ENCODE measurements at places on chromosomes 1 and 21.

- no peak for DNase-seq
These were observed 108.2 kb downstream of the LTN1 start for GRCh38 chr21:28884481-28884880.

DNA sequence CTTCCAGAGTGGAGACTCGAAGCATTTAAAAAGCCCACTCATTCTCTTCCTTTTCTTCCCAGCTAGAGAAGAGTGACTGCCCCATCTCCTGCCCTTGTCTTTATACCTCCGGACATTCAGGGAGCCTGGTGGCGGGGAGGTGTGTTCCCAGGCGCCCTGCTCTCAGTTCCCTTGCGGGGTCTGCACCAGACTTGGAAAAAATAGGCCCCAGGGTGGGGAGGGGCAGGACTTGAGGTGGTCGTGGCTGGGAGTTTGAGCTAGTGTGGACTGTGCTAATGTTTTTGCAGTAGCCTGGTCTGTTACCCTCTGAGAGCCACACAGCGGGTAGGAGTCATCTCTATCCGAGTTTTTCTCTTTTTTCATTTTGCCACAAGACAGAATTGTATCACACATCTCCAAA is 139.1 kb downstream of the PEX14 start:
- no peak for DNase-seq

DNA sequence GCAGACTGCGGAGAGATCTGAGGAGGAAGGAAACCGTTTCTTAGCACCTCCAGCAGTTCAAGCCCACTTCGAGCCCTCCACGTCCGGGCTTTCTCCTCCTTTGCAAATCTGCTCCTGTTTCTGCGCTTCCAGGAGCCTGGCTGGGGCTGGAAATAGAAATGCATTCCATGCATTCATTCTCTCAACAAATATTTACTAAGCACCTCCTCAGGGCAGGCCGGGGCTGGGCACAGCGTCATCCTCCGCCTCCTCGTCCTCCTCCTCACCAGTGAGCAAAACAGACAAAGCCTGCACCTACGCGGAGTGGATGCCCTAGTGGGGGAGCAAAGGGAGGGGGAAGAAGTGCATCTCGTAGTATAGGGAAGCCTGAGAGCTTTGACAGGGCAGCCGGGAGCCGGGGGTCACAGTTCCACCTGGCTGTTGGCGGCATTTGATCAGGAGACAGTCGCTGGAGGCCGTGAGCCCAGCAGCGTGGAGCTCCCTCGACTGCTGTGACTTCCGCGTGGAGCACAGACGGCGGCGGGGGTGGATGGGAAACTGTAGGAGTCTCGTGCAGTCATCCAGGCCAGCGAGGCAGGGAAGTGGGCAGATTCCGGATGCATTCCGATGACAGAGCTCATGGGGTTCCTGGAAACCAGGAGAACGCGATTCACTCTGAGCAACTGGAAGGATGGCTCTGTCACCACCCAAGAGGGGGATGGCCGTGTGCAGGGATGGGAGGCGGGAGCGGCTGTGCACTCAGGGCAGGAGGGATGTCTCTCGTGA is 93.5 kb downstream of the SIK1 start:
- peak; percentile 67 for DNase-seq

DNA sequence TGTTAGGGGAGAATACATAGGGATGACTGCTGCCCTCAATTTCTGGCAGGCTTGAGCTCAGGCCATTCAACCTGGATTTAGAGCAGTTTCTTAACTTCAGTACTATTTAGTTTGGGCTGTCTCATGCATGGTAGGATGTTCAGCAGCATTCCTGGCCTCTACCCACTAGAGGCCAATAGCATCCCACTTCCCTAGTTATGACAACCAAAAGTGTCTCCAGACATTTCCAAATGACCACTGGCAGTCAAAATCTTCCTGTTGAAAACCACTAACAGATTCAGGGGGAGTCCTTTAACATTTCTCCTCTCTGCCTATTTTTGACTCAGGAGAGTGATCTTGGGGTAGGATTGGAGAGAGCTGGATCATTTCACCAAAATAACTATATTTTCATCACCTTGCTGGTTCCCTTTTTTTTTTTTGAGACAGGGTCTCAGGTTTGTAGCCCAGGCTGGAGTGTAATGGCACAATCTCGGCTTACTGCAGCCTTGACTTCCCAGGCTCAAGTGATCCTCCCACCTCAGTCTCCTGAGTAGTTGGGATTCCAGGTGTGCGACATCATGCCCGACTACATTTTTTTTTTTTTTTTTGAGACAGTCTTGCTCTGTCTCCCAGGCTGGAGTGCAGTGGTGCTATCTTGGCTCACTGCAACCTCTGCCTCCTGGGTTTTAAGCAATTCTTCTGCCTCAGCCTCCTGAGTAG is 8.7 kb downstream of the GNAT2 start:
- DNase-seq: no peak

DNA sequence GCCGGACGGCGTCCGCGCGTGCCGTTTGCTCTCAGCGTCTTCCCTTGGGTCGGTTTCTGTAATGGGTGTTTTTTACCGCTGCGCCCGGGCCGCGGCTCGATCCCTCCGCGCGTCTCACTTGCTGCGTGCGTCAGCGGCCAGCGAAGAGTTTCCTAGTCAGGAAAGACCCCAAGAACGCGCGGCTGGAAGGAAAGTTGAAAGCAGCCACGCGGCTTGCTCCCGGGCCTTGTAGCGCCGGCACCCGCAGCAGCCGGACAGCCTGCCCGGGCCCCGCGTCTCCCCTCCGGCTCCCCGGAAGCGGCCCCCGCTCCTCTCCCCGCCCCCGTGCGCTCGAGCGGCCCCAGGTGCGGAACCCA is 159.8 kb downstream of the RUNX1 start:
- DNase-seq: peak; percentile 78

DNA sequence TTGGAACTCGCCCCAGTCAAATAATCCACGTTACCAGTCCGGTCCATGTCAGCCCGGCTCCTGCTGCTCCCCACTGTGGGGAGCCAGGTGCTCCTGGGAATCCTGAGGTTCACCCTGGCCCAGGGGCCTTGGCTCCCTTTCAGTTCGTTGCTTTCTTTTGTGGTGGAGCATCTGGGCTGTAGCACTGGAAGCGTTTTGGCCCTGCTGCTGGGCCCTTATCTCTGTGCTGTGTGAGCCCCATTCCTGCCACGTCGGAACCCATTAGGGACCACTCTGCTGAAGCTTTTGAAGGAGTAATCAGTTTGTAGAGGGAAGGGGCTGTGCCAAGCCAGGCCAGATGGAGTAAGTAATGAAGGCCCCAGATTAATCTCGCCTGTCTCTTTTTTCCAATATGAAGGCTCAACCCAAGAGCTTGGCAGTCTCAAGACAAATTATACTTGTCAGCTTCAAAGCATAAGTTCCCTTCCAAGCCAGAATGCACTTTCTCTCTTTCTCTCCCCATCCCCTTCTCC is 82.3 kb downstream of the PGM1 start:
- peak; percentile 94 for DNase-seq

DNA sequence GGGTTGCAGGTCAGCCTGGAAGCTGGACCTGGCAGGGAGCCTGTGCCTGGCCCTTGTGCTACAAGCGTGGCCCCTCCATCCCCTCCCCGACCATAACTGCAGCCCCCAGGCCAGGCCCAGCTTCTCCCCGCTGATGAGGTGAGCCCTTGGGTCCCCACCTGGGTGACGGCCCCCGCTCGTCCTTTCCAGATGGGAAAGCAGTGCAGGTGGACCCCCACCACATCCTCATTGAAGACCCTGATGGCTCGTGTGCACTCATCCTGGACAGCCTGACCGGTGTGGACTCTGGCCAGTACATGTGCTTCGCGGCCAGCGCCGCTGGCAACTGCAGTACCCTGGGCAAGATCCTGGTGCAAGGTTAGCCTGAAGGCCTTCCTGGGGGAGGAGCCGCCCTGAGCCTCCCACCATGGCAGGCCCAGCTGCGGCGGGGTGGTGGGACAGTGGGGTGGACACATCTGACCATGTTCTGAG is 56.9 kb downstream of the TRIM11 start:
- no peak for DNase-seq

GRCh38 chr1:61083807-61084440 is 1.6 kb downstream of the NFIA start:
- DNase-seq: peak; percentile 67

- DNase-seq: no peak
These were observed 7.2 kb downstream of the TRAPPC3 start for GRCh38 chr1:36142121-36142520.

DNA sequence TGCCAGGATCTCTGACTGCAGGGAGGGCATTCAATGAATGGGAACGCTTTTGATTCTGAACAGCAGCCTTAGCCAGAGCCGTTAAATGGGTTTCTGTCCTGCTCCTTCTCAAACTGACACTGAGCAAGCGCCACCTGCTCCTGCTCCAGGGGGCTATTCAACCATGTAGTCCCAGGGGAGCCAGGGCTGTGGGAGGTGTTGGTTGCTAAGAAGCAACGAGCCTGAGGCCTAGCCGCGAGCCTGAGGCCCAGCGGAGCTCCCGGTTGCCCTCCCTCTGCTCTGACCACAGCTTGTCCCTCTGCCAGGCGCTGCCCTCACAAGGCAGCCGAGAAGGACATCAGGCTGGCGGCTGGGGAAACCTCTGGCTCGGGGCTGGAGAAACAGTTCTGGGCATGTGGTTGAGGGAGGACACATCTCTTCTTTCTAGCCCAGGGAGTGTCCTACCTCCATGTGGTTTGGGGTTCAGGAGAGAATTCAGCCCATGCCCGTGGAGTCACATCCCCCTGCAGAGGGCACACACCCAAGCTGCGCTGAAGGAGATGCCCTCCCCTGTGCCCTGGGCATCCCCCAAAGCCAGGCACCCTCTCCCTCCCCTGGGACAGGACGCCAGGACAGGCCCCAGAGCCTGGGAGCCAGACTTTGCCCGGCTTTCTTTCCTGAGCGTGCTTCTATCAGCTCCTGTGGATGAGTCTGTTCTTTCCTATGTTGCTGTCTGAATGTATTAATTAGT is 18.0 kb downstream of the PCP4 start:
- DNase-seq: no peak

DNA sequence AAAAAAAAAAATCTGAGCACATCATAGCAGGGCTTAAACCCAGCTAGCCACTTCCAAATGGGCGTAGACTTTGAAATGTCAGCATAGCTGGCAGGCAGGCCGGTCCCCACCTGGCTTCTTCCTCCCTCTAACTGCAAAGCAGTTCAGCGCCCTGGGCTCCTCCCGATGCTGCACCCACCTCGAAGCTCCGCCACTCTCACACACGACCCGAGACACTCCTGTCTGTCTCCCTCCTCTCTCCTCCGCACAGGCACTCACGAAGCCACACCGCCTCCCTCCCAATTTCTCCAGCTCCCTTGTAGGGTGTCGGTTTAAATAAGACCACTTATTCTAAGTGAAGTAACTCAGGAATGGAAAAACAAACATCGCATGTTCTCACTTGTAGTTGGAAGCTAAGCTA is 301.3 kb downstream of the NPHP4 start:
- no peak for DNase-seq

DNA sequence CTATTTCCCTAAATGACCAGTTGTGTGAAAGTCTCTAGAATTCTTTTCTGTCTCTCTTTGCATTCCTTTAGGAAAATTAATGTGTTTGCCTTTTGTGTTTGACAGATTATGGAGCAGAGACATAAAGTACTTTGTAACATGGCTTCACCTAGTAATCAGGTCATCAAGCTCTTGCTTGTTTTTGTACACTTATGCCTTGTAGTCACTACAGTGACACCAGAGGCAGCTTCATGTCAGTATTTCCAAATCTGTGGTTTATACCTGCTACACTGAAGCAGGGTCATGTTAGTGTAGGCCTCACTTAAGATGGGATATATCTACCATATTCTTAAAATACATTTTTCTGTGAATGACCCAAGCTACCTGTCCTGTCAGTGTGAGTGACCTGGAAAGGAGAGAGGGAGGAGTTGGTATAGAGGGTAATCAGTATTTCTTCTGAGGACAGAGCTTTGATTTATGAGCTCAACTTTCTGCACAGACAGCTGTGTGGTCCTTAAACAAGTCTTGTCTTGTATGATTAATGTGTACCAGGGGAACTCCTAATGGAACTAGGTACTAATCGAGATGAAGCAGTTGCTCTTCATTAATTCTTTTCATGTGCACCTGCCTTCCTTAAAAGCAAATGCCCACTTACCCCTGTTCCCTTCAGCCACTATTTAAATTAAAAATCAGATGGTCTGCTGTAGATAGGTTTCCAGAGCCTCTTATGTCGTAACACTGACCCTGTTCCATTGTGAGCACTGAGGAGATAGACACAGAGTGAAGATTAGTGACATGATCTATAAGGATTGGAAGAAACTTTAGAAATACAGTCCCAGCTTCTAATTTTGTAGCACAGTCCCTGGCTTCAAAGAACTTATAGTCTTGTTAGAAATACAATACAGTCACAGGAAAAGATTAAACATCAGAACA is 45.7 kb downstream of the MACO1 start:
- no peak for DNase-seq

DNA sequence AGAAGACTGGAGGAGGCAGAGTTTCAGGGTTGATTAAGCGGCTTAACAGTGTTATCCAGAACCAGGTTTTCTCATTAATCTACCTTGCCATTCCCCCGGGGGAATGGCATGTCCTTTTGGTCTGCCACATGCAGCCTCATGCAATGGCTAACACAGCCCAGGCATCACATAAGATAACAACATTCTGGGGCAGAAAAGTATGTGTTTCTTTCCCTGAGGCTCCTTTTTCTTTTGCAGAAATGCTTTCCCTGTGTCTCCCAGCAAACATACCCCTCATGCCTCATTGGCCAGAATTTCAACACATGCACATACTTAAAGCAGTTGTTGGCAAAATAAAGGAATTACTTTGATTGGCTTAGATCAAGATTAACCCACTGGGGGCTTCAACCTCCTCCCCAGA is 98.6 kb downstream of the OMA1 start:
- DNase-seq: no peak

- DNase-seq: no peak
These were observed 4.7 kb downstream of the C1orf35 start for GRCh38 chr1:228098323-228098931.

- DNase-seq: no peak
These were observed 817.9 kb downstream of the BRINP3 start for GRCh38 chr1:189659731-189660130.

DNA sequence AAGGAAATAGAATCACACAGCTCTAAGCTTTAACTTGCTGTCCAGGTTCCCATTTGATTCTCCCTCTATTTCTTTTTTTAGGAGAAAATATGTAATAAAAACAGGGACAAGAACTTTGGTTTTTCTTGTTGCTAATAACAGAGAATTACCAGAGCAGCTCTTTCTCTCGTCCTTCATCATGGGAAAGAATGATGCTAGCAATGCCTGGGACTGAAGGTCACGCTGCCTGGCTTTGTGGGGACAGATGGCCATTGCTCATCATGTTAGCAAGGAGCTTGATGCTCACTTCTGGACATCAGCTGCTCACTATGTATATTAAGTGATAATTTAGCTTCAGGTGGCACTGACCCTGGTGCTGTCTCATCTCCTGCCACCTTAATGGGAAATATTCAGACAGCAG is 77.3 kb upstream of the AKT3 start:
- DNase-seq: no peak

DNA sequence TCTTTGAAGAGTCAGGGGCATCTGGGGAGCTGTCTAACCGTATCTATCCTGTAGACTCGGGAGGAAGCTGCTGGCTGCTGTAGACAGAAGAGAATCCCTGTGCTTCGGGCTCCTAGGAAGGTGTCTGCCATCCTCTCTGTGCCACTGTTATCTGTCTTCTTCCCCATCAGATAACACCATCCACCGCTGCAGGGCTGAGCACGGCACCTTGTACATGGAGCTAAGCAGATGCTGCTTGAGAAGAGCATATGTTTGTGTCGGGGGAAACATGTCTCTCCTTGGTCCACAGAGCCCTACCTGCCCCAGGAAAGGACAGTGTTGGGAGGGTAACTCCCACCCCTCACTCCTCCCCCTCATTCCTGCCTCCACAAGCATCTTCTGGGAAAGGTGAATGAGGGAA is 1.4 kb upstream of the MAPKAPK2 start:
- DNase-seq: no peak

- no peak for DNase-seq
These were observed 39.8 kb downstream of the WNT2B start for GRCh38 chr1:112548547-112548946.

- no peak for DNase-seq
These were observed 671.9 kb downstream of the ADGRL2 start for GRCh38 chr1:82472489-82473131.

All from fibroblast of the aortic adventitia (primary cell).